ENCODE measurements at places on chromosomes 13 and 19.

GRCh38 chr19:40862785-40863184, 12.5 kb upstream of the CYP2A6 start:
- no peak for DNase-seq

- DNase-seq: no peak
Observed at GRCh38 chr13:22945321-22946226, 235.2 kb upstream of the SGCG start.

GRCh38 chr13:66875264-66875663, 354.9 kb downstream of the PCDH9 start:
- no peak for DNase-seq

DNA sequence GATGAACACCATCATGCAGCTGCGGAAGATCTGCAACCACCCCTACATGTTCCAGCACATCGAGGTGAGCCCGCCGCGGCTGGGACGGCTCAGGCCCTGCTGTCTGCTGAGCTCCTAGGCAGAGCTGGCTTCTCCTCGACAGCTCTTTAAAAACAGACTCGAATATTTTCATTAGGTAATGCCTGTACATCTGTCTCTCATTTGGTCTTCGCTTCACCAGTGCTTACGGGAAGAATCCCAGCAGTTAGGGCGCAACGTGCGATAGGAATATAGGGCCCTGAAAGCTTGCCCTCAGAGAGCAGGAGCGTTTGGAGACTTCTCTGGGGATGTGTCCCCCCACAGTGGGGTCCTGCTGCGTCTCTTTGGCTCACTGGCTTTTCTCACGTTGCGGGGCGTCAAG, 63.8 kb upstream of the LDLR start:
- no peak for DNase-seq

DNA sequence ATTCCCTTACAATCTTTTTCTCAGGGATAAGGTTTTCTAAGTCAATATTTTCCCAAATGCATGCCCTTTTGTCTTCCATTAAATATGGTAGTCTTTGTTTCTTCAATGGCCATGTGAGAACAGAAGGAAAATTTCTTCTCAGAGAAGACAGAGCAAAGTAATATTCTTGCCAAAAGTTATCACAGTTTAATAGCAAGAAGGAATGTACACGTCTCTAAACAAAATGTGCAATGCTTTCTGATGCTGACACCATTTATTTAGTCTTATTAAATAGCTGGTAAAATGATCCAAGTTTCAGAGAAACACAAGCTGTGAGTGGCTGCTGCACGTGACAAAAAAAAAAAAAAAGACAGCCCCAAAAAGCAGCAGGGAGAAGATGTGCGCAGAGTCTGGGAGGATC, 542.5 kb downstream of the GPC6 start:
- DNase-seq: no peak

- DNase-seq: no peak
Observed at GRCh38 chr13:84873951-84874350, 925.3 kb downstream of the SLITRK6 start.

DNA sequence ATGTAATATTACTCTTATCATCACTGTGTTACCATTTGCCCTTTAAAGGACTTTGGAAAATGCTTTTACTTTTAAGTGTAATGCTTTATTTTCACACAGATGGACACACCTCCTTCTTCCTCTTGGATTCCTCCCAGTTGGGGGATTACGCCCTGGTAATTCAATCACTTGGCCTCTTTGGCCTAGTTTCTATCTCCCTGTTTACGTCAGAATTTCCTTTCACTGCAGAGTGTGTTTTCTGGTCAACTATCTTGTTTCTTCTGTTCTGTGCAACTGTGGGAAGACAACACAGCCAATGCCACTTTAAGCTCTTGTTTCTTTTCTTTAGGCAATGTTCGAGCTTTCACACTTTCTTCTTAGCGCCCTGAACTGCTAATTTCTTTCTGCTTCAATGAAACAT, 257.3 kb upstream of the MAB21L1 start:
- DNase-seq: no peak

GRCh38 chr19:38711726-38712153, 32.5 kb downstream of the CAPN12 start:
- no peak for DNase-seq

- no peak for DNase-seq
Observed at GRCh38 chr19:11130824-11131455, 24.6 kb downstream of the SPC24 start.

- no peak for DNase-seq
Observed at GRCh38 chr13:89465366-89465765, 1794.2 kb downstream of the SLITRK5 start.

- DNase-seq: no peak
Observed at GRCh38 chr13:44752164-44752563, 176.0 kb upstream of the TSC22D1 start.

DNA sequence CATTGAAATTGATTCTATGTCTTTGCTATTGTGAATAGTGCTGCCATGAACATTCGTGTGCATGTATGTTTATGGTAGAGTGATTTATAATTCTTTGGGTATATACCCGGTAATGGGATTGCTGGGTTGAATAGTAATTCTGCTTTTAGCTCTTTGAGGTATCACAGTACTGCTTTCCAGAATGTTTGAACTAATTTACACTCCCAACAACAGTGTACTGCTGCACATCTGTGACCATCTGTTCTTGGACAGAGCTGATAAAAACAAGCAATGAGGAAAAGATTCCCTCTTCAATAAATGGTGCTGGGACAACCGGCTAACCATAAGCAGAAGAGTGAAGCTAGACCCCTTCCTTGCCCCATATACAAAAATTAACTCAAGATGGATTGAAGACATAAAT, 231.0 kb downstream of the MYO16 start:
- no peak for DNase-seq

- no peak for DNase-seq
Observed at GRCh38 chr13:24450530-24450929, 62.0 kb downstream of the PARP4 start.

DNA sequence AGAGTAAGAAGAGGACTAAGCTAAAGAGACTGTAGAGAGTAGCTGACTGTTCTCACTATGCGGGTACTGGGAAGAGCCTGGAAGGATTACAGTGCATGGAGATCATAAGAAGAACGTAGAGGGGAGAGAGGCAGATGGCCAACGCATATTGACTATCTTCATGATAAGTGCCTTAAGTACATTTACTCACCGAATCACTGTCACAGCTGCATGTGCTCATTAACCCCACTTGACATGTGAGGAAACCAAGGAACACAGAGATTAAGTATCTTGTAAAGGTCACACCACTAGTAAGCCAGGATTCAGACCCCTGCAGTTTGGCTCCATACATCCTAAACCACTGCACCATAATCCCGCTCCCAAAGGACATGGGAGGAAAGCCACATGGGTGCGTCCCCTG, 34.1 kb downstream of the SMAD9 start:
- DNase-seq: no peak

GRCh38 chr19:16520986-16521624, 21.1 kb downstream of the CHERP start:
- DNase-seq: no peak

GRCh38 chr19:43470288-43470687, 4.9 kb upstream of the LYPD3 start:
- no peak for DNase-seq

- no peak for DNase-seq
Observed at GRCh38 chr13:50912851-50913250, 3.3 kb downstream of the RNASEH2B start.

- DNase-seq: no peak
Observed at GRCh38 chr19:29841559-29842367, 30.0 kb downstream of the CCNE1 start.

- no peak for DNase-seq
Observed at GRCh38 chr19:32195706-32196610, 149.5 kb upstream of the ZNF507 start.
